Common myeloid progenitor, CD34-positive (primary cell): ENCODE measurements at places on chromosomes 7 and 10.

DNA sequence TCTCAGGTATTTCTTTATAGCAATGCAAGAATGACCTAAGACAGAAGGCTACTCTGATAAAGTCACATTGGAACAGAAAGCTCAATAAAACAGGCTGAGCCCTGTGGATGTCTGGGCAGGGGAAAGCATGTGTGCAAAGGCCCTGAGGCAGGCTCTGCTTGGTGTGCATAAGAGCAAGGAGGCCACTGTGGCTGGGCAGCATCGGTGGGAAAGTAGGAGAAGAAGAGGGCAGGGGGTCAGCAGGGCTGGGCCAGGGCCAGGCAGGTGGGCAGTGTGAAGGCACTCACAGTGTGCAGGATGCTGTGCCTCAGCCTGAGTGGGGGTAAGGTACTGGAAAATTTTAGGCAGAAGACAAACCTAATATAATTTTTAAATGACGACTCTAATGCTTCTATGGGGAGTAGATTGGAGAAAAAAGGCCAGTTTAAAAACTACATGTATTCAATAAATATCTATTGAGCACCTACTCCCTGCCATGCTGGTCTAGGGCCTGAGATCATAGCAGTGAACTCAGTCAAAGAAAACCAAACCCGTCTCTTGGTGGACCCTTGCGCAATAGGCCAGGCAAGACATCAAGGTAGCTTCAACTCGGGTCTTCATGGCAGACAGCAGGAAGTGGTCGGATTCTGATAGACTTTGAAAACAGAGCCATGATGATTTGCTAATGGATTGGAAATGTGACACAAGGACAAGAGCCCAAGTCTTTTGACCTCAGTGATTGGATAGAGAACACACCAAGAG lies 572.3 kb downstream of the TCERG1L start:
- DNase-seq: no peak

GRCh38 chr10:93579089-93579488 lies 12.6 kb downstream of the FFAR4 start:
- DNase-seq: no peak

DNA sequence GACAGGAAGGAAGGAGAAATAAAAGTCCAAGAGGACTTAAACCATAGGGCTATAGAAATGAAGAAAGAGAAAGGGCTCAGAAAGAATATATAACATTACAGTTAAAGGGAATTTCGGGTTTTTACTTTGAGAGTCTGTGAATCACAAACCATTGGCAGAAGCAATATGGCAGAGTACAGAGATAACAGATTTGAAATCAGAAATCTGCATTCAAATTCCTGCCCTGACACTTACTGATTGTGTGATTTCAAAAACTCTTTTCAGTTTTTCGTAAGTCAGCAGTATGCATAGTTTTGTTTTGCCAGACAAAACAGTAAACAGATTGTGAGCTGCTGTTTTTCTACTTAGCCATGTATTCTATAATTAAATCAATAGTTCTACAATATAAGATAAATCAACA lies 8.2 kb downstream of the JMJD1C start:
- no peak for DNase-seq

GRCh38 chr10:122931088-122931906 lies 20.9 kb downstream of the FAM24A start:
- peak; percentile 29 for DNase-seq

DNA sequence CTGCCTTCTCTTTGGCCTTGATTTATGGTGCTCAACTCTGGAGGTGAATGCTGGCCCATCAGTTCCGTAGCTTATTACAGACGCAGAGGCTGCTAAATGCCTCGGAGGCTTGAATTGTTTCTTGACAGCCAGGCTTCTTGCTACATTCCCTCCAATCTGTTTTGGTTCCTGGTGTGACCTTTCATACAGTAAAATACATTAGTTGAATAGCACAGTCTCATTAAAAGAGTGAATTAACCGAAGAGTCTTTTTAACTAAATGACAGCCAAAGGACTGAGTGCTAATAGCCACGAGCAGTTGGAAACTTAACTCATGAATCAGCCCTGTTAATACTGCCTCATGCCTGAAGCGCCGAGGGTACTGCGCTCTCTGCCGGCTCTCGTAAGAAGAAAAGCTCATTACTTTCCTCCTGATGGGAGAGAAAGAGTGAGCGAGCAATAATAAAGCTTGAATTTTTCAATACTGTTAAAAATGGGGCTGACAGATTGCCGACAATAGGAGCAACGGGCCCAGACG lies 236.4 kb upstream of the GPR26 start:
- no peak for DNase-seq

DNA sequence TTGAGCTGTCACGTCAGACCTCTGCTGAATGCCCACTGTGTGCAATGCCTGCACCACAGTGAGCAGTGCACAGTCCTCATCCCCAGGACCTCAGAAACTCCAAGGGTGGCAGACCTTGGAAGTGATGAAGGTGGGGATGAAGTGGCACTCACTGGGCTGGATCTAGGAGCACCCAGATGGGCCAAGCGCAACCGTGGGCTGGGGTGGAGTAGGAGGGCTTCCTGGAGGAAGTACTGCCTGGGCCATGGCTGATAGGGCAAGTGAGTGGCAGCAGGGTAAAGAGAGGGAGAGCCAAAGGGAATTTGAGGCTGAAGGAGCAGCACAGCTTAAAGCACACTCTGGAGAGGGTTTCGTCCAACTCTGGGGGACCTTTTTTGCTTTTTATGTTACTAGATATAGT lies 52.3 kb downstream of the RBM20 start:
- DNase-seq: no peak

- DNase-seq: peak; percentile 74
These were observed 209.4 kb upstream of the KLF14 start for GRCh38 chr7:130943336-130943901.

DNA sequence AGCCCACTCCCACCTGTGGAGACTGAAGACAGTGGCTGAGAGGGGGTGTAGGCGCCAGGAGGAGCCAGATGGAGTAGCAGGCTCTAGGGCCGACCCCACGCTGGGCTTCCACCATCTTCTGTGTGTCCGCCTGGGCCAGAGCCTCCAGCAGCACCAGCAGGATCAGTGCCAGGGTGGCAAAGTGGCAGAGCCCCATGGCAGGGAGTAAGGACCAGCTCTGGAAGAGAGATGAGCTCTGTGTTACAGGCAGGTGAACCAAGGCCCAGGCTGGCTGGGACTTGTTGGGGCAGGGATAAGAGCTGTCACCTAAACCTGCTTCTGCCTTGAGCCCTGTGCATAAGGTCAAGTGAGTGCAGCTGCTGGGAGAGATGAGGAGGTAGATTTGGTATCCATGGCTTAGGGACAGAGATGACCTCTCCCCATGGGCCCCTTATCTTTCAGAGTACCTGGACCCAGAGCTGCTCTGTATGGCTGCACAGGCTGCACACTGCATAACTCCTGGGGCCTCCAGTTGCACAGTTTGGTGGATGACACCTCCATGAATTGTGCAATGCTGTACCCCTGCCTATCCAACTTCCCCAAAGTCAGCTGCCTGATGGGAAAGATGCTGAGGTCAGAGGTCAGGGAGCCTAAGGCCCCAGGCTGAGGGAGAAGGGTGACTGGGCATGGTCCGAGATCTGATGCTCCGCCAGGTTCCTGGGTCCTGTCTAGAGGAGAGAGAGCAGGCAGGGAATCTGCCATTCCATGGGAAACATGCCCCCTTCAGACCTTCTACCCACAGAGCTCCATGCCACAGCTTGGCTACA lies 7.4 kb upstream of the SAMD8 start:
- DNase-seq: no peak

GRCh38 chr10:118918116-118918515 lies 111.4 kb upstream of the NANOS1 start:
- no peak for DNase-seq

- DNase-seq: no peak
These were observed 3.1 kb upstream of the AVPI1 start for GRCh38 chr10:97690133-97690532.

GRCh38 chr10:132701099-132701845 lies 84.7 kb downstream of the NKX6-2 start:
- DNase-seq: no peak

- no peak for DNase-seq
These were observed 56.4 kb upstream of the PFKP start for GRCh38 chr10:3010816-3011460.

- DNase-seq: no peak
These were observed 132.4 kb upstream of the PTN start for GRCh38 chr7:137475966-137476365.

GRCh38 chr10:97919012-97919411 lies 69.4 kb downstream of the GOLGA7B start:
- peak; percentile 33 for DNase-seq

GRCh38 chr7:155998766-155999630 lies 186.7 kb upstream of the SHH start:
- DNase-seq: no peak

DNA sequence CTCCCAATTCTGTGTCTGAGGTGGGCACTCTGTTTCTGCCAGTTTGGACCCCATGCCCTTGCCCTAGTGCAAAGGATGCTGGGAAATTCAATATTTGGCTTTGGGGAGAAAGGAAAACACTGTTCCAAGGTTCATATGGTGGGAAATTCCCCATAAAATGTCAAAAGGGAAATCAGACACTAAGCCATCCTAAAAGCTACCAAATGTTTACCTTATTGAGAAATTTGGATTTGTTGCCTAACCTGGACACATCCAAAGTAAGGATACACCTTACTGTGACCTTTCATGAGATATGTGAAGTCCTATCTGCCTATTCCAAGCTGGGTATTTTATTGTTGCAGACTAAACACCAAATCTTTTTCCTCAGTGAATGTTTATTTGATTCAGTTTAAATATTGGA lies 109.1 kb downstream of the CYP26A1 start:
- no peak for DNase-seq

- DNase-seq: no peak
These were observed 25.2 kb upstream of the DMTF1 start for GRCh38 chr7:87127019-87127418.

DNA sequence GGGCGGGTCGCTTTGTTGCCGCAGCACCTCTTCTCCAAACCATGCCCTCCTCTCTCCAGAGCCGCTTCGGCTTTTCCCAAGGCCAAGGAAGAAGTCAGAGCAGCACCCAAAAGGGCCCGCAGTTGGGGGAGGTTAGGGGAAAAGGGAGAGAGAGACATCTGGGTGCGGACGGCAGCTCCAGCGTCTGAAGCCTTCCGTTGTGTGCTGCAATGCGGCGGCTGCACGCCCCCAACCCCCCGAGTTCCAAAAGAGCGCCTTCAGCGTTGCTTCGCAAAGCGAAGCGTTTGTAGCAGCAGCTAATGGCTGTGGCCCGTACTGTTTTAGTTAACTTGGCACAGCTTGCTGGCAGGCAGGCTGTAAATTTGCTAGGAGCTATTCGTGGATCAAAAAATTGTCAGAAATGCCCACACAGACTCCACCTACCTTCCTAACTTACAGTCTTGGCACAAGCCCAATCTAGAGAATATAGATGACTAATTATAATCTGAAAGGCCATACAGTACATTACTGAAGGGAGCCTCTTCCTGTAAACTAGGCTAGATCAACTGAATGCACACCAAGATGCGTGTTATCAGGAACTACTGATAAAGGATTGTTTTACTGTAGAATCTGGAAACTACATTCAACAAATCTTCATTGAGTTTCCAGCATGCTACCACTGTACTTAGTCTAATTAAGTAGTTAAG lies 1.1 kb upstream of the KBTBD2 start:
- DNase-seq: peak; percentile 88

- no peak for DNase-seq
These were observed 437.5 kb downstream of the KIF20B start for GRCh38 chr10:90138844-90139243.

DNA sequence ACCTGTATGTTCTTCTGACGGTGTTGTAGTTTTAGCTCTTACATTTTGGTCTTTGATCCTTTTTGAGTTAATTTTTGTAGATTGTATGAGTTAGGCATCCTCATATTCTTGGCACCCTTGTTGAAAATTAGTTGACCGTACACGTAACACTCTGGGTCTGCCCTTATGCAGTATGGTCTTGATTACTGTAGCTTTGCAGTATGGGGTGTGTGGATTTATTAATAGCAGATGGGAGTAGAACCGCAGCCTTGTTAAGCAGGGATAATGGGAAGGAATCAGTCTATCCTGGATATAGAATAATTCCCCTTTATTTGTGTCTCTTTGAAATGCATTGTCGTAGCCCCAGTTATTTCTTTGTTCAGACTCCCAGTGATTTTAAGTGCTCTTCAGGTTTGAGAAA lies 95.5 kb downstream of the UBE3C start:
- no peak for DNase-seq

DNA sequence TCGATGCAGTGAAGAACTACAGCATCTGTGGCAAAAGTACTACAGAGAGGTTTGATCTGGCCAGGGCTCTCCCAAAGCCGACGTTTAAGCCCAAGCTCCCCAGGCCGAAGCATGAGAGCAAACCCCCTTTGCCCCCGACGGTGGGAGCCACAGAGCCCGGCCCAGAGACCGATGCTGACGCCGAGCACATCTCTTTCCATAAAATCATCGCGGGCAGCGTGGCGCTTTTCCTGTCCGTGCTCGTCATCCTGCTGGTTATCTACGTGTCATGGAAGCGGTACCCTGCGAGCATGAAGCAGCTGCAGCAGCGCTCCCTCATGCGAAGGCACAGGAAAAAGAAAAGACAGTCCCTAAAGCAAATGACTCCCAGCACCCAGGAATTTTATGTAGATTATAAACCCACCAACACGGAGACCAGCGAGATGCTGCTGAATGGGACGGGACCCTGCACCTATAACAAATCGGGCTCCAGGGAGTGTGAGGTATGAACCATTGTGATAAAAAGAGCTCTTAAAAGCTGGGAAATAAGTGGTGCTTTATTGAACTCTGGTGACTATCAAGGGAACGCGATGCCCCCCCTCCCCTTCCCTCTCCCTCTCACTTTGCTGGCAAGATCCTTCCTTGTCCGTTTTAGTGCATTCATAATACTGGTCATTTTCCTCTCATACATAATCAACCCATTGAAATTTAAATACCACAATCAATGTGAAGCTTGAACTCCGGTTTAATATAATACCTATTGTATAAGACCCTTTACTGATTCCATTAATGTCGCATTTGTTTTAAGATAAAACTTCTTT lies 2.3 kb downstream of the LRRTM3 start:
- no peak for DNase-seq

DNA sequence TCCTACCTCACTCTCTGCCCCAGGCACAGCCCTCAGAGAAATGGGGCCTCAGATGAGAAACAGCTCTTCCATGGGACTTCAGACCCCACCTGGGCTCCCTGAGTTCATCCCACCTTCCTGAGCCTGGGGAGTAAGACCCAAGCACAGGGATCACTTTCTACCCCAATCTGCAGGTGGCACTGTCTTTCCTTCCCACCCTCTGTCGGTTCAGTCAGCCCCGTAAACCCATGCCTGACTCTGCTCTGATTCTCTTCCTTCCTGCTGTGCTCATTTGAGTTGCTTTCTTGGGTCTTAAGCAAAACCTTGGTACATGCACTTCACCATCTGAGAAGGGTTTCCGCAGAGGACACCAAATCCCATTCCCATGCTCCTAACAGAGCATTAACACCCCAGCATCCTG lies 306.4 kb upstream of the CDC14C start:
- no peak for DNase-seq

DNA sequence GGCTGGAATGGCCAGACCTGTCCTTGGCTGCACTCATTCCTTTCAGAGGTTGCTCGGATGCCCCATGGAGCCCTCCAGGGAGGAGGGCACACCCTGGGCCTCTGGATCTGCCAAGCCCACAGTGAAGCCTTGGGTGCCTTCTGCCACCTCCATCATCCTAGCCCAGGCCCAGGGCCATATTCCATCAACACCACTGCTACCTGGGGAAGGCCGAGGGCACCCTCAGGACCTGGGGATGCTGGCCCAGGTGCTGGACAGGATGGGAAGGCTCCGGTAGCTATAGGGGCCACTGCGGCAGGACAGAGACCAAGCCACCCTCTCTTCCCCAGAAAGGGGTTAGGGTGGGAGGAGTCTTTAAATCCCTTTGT lies 810 bp downstream of the OPN4 start:
- DNase-seq: no peak
